ENCODE measurements at places on chromosomes 5 and 9. TPM values are rescaled to one million over a fixed set of nuclear protein-coding genes. Genes with fewer than 3 reads are reported as not detected.

The C5orf15 gene
- 63.7 TPM for total RNA-seq

The LHX3 gene
- not detected for total RNA-seq

The C9 gene
- not detected for total RNA-seq

The OR1Q1 gene
- not detected for total RNA-seq

The P4HA2 gene
- 44.9 TPM for total RNA-seq

The NPR3 gene
- not detected for total RNA-seq

The CCDC152 gene
- 5.5 TPM for total RNA-seq

The SLC34A3 gene
- total RNA-seq: not detected

The BBLN gene
- total RNA-seq: 103 TPM

The TPRN gene
- 16.4 TPM for total RNA-seq

The CARTPT gene
- not detected for total RNA-seq

- no peak for DNase-seq
Observed at GRCh38 chr5:173472784-173473278, 143.6 kb downstream of the BOD1 start.

GRCh38 chr9:30967476-30967875, 1417.0 kb upstream of the ACO1 start:
- DNase-seq: no peak

GRCh38 chr9:3124001-3124400, 280.1 kb upstream of the PUM3 start:
- DNase-seq: no peak

DNA sequence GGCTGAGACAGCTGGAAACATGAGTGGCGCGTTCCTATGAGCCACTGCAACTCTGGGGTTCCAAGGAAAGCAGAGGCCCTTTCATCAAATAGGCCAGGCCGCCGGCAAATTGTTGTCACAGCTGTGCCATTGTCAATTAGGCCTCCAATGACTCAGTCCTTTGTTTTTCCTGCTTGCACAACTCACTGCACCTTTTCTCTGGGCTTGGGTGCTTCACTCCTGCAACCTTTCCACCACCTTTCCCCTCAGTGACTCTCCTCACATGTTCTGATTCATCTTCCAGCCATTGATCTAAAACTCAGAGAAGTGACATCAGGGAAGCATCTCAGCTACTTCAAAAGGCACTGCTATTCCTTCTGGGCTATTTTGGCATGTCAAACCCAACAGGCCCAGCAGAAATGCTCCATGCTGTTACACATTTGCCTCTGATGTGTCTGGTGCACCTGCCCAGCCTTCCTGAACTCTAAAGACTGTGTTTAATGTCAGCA, 653.7 kb downstream of the NR2F1-AS1 start:
- DNase-seq: no peak

GRCh38 chr9:113601656-113602055, 138.1 kb downstream of the RGS3 start:
- DNase-seq: no peak

GRCh38 chr5:111680737-111681413, 76.1 kb downstream of the NREP start:
- DNase-seq: no peak

DNA sequence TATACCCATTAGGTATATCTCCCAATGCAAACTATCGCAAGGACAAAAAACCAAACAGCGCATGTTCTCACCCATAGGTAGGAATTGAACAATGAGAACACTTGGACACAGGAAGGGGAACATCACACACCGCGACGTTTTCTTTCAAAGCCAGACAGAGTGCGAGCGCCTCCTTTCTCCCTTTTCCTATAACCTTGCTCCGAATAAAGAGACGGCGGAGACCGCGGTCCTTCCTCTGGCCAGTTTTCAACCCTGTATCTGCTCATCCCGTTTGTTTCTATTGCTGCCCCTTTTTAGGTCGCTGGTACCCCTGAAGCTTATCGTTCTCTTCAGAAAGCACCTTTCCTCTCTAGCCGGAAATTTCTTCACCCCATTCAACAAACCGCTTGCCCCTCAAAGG, 1.3 kb downstream of the LVRN start:
- no peak for DNase-seq

DNA sequence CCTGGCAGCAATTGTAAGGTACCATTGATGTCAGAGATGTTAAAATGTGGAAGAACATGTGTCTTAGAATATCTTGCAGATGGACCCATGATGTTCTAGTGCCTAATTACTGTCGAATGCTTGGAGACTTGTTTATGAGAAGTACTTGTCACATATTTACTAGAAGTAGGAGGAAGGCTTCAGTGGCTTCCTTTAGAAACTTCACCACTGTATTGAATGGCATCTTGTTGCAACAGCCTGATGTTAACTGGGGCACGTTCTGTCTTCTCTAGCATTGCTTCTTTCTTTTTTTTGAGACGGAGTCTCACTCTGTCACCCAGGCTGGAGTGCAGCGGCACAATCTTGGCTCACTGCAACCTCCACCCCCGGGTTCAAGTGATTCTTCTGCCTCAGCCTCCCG, 16.5 kb downstream of the UGCG start:
- no peak for DNase-seq

DNA sequence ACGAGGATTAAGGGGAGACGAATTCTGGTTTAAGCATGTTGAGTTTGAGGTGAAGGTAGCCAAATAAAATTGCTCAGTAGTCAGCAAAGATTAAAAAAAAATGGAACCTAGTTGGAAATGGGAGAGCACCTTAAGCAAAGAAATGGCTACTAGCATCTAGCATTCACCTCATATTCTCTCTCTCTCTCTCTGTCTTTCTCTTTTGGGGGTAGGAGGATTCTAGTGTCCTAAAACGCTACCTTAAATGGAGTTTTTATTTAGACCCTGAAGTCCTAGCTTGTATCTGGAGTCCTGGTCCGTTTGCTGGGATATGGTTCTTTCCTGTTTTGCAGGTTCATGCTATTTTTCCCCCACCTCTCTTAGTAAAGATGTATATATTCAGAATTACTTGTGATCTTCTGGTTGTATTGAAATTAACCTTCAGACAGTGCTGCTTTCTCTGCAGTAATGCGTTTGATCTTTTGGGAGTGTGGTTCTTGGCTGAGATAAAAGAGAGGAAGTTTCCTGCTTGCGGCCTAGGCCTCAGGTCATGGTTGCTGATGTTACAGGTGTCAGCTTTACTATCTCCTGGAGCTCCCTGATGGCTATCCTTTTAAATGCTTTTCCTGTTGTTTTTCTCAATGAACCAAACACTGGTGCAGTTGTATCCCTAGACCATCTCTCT, 8.0 kb downstream of the TGFBR1 start:
- DNase-seq: peak; percentile 30

DNA sequence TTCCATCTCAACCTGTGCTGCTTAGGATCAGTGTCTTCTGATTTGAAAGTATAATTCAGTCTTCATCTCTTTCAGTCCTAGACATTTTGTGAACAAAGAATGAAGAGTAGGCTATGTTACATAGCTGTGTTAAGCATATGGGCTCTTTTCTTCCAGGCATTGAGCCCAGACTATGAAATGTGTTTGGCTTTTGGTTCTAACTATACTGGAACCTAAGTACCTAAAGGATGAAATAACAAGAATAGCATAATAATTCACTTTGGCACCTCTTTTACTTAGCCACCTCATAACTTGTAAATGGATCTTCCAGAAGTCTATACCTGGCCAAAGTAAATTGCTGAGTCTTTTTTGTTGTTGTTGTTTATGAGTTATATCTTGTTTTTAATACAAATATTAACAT, 71.4 kb downstream of the SLF1 start:
- no peak for DNase-seq

DNA sequence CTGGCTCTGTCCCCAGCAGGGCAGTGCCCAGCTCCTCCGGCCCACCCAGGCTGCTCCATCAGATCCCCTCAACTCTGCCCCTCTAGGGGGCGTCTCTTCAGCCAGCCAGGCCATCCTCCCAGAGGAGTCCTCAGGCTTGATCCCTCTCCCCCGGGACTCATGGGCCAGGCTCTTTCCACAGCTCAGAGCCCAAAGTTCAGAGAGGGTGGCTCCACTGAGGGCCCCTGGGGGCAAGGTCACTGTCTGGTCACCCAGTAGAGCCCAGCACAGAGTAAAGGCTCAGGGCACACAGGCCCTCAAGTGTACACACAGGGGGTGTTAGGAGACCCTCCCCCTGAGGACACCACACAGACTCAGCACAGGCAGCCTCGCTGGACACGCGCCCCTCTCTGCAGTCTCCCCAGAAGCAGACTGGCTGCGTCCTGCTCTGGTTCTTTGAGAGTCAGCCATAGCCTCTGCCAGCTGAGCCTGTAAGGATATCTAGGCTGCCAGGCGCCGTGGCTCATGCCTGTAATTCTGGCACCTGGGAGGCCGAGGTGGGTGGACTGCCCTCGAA, 64.8 kb downstream of the PAX5 start:
- no peak for DNase-seq

DNA sequence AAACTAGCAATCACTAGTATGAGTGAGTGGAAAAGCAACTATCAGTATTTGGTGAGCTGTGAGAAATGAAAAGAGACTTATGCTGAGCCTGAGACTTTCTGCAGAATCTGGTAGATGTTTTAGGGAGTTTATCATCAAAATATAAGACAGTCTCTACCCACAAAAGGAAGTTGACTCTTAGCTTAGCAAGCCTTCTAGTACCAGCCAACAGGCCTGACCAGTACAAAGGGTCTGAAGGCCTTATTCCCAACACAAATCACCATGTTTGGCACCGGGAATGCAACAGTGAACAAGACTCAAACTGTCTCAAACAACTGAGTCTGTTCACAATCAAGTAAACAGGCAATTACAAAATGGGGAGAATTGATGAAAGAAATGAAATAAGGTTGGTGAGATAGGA, 244.4 kb downstream of the CWC27 start:
- no peak for DNase-seq

DNA sequence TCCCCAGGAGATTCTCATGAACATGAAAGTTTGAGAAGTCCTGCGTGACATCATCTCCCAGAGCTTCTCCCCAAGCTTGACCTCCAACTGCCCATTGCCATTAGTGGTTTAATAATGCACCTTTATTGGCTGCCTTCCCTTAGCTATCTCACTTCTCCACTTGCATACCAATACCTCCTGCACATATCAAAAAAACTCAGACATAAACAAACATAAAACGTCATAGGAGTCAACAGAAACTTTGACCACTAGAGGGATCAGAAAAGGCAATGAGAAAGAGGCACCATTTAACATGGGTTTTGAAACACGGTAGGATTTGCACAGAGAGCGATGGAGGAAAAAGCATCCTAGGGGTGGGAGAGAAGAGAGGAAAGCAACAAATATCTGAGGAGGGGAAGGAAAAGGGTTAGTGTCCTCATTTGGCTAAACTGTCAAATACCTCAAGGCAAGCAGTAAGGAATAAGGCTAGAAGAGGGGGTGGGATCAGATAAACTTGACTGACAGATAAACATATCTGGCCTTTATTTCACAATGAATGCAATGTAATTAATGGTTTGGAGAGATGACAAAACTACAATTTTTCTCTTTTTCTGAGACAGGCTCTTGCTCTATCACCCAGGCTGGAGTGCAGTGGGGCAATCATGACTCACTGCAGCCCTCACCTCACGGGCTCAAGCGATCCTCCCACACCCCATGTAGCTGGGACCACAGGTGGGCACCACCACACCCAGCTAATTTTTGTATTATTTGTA, 27.0 kb downstream of the GNAQ start:
- DNase-seq: no peak

- no peak for DNase-seq
Observed at GRCh38 chr9:117088140-117088539, 326.7 kb downstream of the ASTN2 start.

GRCh38 chr9:68720656-68721313, 15.7 kb downstream of the PIP5K1B start:
- no peak for DNase-seq

GRCh38 chr5:89204756-89205155, 321.8 kb upstream of the MEF2C start:
- no peak for DNase-seq

DNA sequence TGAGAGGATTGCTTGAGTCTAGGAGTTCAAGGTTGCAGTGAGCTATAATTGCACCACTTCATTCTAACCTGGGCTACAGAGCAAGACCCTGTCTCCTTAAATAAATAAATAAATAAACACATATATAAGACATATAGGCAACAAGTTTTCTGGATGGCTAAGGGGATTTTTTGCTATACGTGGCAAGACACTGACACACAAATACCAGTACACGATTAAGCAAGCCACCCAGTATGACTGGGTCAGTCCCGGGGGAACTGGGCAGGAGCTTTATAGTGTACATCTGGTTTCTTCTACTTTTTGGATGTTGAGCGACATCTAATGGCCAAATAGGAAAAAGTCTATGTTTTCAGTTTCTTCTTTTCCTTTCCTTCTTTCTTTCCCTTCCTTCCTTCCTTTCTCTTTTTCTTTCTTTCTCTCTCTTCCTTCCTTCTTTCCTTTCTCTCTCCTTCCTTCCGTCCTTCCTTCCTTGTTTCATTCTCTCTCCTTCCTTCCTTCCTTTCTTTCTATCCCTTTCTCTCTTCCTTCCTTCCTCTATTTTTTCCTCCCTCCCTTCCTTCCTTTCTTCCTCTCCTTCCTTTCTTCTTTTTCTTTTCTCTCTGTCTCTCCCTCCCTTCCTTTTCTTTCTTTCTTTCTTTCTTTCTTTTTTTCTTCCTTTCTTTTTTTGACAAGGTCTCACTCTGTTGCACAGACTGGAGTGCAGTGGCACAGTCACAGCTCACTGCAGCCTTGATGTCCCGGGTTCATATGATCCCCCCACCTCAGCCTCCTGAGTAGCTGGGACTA, 47.0 kb upstream of the PLIN2 start:
- peak; percentile 21 for DNase-seq

GRCh38 chr5:3175416-3175815, 420.2 kb upstream of the IRX1 start:
- no peak for DNase-seq

DNA sequence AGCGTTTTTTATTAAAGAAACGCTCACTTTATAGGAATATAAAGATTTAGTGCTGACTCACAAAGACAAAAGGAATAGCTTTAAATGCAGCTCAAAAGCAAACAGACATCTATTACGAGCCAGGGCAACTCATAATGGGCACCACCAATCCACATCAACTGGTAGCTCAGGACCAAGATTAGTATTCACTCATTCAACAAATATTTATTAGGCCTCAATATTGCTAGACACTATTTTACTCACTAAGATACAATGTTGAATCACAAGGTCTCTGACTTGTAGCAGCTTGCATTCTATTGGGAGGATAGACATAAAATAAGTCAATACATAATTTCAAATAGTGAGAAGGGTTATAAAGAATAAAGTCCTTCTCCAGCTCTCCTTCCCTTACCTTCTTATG, 8.0 kb upstream of the MAN2A1 start:
- no peak for DNase-seq

DNA sequence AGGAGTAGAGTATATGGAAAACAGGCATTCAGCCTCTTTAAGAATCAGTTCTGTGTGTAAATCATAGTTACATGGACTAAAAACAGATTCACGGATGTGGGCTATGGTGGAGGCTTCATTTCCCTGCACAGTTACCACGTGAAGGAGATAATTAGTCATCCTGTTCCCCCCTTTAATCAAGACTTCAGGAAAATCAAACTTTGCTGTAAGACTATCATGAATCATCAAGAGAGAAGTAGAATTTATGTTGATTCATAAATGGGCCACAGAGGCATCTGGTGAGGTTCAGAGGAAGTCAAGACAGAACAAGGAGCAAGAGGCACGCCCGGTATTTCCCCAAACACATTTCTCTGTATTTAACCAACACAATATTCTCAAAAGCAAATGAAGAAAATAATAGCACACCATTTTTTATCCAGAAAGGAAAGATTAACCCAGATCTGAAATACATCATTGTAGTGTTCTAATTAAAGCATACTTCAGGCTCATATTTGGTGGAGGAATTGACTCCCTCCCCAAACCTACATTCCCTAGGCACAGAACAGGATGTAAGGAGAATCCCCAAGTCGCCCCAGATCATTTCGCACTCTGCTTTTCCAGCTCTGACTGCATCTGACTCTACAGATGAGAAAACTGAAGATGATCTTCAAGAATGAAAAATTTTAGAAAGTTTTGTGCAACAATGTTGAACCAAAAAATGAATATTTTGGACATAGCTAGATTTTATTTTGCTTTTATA, 175.8 kb upstream of the GAS1 start:
- no peak for DNase-seq
